ENCODE measurements at places on chromosomes 7 and 10.

- DNase-seq = no peak
Measured at GRCh38 chr7:11737723-11738122, 94.3 kb downstream of the THSD7A start.

DNA sequence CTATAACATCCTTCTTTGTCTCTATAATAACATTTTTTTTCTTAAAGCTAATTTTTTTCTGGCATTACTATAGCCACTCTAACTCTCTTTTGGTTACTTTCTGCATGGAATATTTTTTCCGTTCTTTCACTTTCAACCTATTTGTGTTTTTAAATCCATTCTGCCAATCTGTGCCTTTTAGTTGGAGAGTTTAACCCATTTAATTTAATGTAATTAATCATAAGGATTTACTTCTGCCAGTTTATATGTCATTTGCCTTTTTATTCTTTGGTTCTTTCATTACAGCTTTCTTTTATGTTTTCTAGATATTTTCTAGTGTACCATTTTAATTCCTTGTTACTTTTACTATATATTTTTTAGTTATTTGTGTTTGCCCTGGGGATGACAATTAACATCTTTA, 78.6 kb downstream of the TMEM270 start:
- no peak for DNase-seq

GRCh38 chr10:89062861-89063260, 72.3 kb downstream of the FAS start:
- DNase-seq = no peak

DNA sequence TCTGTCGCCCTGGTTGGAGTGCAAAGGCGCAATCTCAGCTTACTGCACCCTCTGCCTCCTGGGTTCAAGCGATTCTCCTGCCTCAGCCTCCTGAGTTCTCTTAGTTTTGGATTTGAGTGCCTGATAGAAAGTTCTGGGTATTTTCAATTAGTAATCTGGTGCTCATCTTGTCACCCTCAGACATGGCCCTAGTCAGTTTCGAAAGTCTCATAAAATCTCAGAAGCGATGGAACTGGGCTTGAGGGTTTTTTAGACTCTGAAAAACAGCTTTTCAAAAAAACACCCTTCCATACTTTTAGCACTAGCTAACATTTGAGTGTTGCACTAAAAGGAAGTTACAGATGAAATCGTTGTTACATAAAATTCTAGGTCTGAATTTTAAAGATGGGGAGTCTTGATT, 9.4 kb upstream of the PIP4K2A start:
- DNase-seq = no peak

DNA sequence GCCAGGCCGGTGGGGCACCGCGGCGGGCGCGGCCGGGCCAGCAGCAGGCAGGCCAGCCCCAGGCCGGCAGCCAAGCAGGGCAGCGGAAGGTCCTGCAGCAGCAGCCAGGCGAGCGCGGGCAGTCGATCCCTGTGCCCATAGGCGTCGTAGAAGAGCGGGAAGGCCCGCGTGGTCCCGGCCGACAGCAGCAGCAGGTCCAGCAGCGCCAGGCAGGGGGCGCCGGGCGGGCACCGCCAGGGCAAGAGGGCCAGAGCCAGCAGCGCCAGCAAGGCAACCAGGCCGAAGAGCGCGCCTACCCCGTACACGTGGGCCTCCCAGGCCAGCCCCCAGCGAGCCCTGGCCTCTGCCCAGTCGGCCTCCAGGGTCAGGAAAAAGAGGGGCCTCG, 8.4 kb upstream of the RBM28 start:
- DNase-seq = no peak

GRCh38 chr10:2121315-2121714, 384.0 kb upstream of the ADARB2 start:
- DNase-seq = no peak

DNA sequence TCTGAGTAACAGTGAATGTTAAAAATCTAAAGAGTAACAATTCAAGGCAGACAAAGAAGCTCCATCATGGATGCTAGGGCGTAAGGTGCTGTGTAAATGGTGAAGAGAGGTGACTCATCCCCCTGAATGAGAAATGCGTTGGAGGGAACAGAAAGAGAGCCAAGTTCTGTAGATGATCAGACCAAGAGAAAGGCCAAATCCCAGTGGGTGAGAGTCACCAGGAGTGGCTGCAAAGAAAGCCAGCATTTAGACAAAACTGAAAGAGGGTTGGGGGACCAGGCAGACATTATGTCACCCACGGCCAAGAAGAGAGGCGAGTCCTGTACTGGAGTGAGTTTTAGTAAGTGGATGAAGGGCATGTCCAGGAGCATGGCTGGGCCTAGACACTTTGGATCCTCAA, 153.1 kb downstream of the TRIL start:
- DNase-seq = no peak

DNA sequence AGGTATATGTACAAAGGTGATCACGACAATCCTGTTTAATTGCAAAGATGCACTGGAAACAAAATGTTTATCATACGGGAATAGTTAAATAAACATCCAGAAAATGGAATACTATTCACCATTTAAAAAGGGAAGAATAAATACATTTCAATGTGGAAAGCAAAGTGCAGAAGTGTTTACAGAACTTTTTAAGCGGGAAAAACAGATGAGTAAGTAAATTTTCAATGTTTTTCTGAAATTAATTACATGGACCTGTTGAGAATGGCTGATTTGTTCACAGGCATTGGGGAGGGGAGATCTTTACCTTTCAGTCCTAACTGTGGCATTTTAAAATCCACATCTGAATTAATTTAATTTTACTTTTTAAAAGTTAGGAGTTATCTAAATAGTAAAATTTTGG, 7.1 kb downstream of the MTPN start:
- DNase-seq = no peak

DNA sequence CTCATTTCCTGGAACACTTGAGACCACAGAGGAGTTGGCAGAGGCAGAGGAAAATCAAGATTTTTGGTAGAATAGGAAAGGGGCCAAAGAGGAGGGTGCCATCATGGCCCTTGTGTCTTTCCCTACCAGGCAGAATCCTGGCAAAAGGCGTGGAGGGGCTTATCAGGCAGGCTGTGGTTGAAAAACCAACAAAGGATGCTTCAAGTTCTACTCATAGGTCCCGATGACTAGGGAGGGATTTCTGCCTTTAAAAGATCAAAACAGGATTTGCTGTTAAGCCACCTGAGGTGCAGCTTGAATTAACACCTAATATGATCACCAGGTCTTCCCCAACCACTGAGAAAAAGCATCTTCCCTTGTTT, 45.7 kb downstream of the BPGM start:
- DNase-seq = no peak

DNA sequence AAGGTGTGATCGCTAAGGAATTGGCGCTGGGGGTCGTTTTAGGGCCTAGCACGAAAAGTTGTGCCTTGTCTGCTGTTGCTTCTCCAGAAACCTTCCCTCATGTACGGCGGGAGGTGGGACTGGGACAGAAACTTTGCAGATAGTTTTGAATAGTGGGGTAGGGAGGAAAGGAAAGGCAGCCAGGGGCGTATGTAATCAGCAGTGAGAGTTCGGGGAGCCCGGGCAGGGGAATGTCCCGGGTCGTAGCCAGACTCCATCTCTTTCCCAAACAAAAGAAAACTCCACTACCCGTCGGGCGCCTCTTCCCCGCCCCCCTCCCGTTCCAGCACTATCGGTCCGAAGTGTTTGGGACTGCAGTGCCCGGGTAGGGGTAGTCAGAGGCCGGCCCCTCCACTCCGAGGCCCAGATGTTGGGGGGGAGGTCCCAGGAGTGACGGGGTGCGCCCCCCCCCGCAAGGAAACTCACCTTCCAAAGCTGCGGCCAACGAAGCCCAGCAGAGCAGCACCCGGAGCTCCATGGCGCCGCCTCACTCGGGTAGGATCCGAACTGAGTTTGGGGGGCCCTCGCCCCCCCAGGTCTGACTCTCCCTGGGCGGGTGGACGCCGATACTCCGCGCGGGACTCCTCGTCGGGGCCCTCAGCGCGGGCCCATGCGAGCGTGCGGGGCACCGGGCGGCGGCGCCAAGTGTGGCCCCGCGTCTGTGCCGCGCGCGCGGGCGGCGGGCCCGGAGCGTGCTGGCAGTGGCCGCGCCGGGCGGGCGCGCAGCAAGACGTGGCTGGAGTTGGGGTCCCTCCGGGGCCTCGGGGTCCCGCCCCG, 601 bp downstream of the EPHB4 start:
- DNase-seq = no peak

- DNase-seq = no peak
Measured at GRCh38 chr7:138926241-138926612, 55.0 kb downstream of the KIAA1549 start.

GRCh38 chr7:44259547-44260457, 59.0 kb downstream of the YKT6 start:
- no peak for DNase-seq

DNA sequence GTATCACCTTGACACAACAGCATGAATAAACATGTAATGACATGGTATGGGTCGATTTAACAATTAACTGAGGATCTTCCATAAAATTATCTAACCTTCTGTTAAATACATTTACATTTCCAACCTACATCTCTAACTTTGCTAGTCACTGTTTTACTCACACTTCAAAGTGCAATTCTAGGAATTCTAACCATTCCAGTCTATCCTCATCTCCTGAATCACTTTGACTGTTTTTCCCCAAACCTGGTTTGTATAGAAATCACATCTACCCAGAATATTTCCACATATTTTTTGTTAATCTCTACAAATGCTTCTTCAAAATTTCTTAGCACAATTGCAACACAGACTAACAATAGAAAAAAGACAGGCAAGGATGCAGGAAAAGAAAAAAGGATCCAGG, 6.2 kb downstream of the ABI1 start:
- DNase-seq = no peak

- no peak for DNase-seq
Measured at GRCh38 chr7:19561121-19561805, 147.6 kb downstream of the POLR1F start.

DNA sequence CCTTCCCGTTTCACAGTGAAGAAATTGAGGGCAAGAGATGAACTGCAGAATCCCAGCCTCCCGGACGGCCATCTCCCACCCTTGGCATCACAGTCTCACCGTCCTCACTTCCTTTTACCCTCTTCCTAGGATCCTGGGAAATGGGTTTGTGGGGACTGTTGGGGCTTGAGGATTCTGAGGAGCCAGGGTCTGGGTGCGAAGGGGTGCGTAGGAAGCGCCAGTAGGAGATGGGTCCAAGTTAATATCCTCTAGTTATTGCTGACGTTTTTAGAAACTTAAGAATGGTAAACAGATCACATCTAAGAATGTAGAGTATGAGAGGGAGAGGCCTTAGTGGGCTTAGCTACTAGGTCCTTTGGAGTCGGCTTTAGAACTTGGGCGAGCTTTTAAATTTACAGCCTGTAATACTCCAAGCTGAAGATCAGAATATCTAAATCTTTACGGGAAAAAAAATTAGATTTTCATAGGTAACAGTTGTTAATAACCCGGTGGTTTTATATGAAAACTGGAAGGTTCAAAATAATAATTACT, 696 bp downstream of the MALSU1 start:
- no peak for DNase-seq

- no peak for DNase-seq
Measured at GRCh38 chr7:37445064-37445723, 3.5 kb downstream of the ELMO1 start.

GRCh38 chr10:119090968-119091367, 10.4 kb upstream of the EIF3A start:
- DNase-seq = no peak

GRCh38 chr7:98200364-98200763, 10.9 kb upstream of the BHLHA15 start:
- no peak for DNase-seq

GRCh38 chr7:117951285-117951684, 78.0 kb upstream of the CTTNBP2 start:
- no peak for DNase-seq

DNA sequence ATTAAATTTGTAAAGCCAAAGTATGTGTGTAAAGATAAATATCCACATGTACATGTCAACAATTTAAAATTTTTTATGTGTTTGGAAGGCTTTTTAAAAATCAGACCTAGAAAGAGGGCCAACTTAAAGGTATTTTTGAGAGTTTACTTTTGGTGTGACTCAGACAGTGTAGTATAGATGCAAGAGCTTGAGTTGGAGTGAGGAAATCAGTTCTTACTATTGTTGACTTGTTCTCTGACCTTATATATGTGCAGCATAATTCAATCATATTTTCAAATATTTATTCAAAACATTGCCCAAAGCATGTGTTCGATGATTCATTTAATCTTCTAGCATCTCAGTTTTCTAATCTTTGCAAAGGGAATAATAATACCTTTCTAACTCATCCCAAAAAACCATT, 243.7 kb upstream of the PRKCQ start:
- no peak for DNase-seq

GRCh38 chr10:93438613-93439253, 43.4 kb downstream of the MYOF start:
- DNase-seq = no peak

- DNase-seq = no peak
Measured at GRCh38 chr10:61742812-61743211, 80.1 kb downstream of the CABCOCO1 start.

GRCh38 chr7:137987563-137987962, 14.3 kb downstream of the CREB3L2 start:
- DNase-seq = no peak

DNA sequence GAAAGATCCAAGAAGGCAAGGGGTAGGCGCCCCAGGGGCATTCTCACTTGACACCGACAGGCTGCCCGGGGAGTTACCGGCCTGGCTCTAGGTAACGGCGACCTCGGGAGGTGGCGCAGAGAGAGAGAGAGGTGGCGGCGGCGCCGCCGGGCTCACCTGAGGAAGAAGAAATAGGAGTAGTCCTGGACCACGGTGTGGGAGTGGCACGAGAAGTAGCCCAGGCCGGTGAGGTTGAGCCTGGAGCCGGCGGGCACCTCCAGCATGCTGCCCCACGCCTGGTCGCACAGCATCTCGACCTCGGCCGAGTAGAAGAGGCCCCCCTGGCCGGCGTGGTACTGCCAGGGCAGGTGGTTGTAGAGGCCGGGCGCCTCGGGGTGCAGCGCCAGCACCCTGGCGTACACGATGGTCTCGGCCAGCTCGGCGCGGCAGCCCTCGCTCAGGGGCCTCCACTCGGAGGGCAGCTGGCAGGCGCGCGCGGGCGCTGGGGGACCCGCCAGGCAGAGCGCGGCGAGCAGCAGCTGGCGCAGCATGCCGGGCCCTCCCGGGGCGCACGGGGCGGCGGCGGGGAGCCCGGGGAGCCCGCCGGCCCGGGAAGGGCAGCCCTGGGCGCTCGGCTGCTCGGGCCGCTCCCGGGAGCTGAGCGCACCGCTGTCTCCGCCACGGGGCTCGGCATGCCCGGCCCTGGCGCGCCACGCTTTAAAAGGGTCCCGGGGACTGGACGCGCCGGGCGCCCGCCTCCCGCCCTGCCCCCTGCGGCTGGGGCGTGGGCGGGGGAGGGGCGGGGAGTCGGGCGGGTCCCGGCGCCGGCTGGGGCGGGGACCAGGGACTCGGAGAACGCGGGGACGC, at the start of gene CCDC3:
Gene CCDC3, minus strand, starts transcription at position 673 of the 846 bp plus-strand sequence. Its CDS starts 143 bp downstream, at position 530.
- no peak for DNase-seq

DNA sequence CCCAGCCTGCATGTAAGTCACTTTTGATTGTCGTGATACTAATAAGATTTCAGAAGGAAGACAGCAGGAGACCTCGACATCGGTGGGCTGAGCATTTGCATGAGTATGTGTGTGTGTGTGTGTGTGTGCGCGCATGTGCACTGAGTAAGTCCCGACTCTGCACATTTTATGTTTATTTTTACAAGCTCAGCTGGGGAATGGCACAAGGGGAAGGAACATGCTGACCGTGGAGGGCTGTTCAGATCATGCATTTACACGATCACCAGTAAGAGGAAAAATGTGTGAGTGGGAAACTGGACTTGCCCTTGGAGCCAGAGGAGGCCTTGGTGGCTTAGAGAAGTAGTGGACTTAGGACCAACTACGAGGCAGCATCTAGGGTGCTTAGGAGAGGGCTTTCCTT, 41.3 kb downstream of the IL2RA start:
- no peak for DNase-seq

- DNase-seq = peak; percentile 25
Measured at GRCh38 chr7:81887098-81888090, 117.5 kb upstream of the HGF start.

GRCh38 chr7:68176974-68177373, 1180.3 kb downstream of the TYW1 start:
- DNase-seq = peak; percentile 72
